ENCODE measurements at places on chromosomes 4 and X. TPM values are rescaled to one million over a fixed set of nuclear protein-coding genes. Genes with fewer than 3 reads are reported as not detected.

GRCh38 chr4:8515316-8516060 lies 64.7 kb upstream of the GPR78 start:
- DNase-seq, result peak; percentile 35

- DNase-seq, result no peak
Observed at GRCh38 chrX:12792711-12793110, 1.5 kb downstream of the PRPS2 start.

DNA sequence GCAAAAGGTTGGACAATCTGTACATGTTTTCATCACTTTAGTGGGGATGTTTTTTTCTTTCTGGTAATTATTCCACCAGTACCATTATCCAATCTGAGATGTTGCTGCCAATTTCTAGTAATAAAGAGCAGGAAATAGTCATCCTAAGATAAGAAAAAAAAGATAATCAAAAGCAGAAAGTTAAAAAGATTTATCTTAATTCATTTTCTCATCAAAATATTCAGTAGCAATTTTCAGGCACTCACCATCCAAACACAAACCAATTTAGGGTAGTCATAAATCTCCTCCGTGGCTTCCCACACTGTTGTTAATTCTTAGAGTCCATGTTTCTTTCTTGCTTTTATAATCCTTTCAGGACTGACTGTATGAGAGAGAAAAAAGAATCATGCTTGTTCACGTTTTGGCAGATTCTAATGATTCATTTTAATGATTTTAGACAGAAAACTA lies 263.7 kb upstream of the UGT8 start:
- DNase-seq, result no peak

Gene ARL9
- not detected for total RNA-seq

GRCh38 chrX:1355131-1356046 lies 18.8 kb downstream of the IL3RA start:
- peak; percentile 21 for DNase-seq

DNA sequence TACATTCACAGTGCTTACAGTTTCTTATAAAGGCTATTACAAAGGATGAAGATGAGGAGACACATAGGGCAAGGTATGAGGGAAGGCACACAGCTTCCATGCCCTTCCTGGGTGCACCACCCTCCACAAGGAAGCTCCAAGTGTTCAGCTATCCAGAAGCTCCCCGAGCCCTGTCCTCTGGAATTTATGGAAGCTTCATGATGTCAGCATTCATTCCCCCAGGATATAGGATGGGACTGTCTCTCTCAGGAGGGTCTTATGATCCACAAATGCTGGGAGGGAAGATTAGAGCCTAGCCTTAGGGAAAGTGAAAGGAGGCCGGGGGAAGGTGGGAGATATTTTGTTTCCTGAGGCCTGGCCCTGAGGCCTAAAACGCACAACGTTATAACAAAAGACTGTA lies 236.0 kb downstream of the ANK2 start:
- DNase-seq, result no peak

Gene BANK1
- 0.09 TPM for total RNA-seq

- no peak for DNase-seq
Observed at GRCh38 chr4:189656641-189657040, 284.0 kb upstream of the FRG1 start.

Gene NEXMIF
- not detected for total RNA-seq

GRCh38 chrX:16702700-16703599 lies 9.5 kb downstream of the CTPS2 start:
- no peak for DNase-seq

Gene DGAT2L6
- total RNA-seq, result not detected

Gene ING2
- total RNA-seq, result 4.3 TPM

Measured in dermis blood vessel endothelial cell (primary cell).